ENCODE measurements at places on chromosomes 16 and 17. TPM values are rescaled to one million over a fixed set of nuclear protein-coding genes. Genes with fewer than 3 reads are reported as not detected.

The C16orf86 gene
- total RNA-seq, result 1.6 TPM

- DNase-seq, result no peak
Measured at GRCh38 chr17:11485336-11486100, 112.8 kb upstream of the DNAH9 start.

DNA sequence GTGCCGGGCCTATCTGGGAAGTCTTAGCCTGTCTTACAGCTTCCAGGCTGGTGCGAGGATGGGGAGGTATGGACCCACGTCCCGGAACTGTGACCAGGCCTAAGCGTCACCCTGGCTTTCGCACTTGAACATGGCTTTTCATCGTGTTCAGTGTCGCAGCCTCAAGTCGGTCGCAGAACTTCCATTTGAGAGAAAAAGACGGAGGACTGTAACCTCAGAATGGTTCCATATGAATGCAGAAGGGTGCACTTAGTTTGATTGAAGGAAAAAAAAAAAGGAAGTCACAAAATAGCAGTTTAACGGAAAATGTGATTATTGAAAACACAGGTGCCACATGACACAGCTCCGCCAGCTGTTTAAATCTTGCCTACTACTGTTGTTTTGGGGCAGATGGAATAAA, 30.2 kb upstream of the JPT2 start:
- no peak for DNase-seq

DNA sequence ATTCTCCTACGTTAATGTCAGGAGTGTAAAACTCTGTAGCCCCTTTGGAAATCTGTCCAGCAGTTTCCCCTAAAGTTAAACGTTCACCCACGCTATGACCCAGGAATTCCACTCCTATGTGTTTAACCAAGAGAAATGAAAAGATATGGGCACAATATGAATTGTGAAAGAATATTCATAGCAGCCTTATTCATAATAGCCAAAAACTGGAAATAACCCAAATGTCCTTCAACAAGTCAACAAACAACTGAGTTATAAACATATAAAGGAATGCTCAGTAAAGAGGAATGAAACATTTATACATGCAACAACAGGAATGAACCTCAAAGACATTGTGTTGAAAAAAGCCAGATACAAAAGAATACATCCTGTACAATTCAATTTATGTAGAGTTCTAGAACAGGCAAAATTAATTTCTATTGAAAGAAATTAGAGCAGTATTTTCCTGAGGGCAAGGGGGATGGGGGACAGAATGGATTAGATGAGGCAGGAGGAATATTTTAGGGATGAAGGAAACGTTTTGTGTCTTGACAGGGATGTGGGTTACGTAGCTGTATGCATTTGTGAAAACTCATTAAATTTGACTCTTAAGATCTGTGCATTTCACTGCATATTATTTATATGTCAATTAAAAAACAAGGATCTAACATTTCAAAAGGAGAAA, 286.7 kb upstream of the CDH5 start:
- DNase-seq, result no peak

The KRT36 gene
- not detected for total RNA-seq

The TMEM204 gene
- not detected for total RNA-seq

DNA sequence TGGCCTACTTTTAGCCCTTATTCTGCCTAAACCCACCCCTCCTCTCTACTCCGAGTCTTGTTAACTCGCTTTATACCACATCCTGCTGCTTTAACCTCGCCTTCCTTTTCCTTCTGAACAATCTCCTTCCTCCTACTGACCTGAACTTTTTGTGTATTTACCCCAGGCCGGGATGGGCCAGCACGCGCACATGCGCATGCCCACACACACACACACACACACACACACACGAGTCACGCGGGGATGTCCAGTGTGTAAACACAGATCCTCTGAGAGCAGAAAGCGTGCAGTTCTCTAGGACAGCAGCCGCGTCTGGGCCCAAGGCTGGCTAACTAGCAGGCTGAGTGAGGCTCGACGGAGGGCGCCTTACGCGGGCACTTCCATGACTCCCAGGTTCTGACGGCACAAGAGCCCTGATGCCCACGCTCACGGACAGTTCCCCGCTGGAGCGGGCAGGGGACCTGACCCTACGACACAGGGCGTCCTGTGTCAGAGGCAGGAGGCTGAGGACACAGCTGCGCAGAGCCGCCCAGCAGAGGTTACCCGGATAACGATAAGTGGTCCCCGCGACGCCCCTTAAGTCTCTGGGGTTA, 610 bp downstream of the PIK3R5 start:
- DNase-seq, result no peak

DNA sequence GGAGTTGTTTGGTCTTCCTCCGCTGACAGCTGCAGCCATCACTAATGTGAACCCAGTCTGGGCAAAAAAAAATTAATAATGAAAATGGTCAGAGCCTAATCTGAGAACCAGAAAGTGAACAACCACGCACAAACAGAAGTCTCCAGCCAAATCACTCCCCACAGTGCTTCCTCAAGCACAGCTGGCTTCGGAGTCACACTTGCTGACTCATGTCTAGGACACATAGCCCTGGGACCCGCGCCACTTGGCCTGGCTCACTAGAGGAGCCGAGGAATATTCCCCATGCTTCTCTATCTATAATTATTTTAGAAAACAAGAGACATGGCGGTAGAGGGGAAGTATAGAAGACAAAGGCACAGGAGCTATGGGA, 109.1 kb downstream of the ZFHX3 start:
- peak; percentile 84 for DNase-seq

The PRR15L gene
- total RNA-seq, result not detected

- no peak for DNase-seq
Measured at GRCh38 chr16:2026461-2027023, at the start of gene NHERF2. NHERF2 (plus strand) TSS chr16:2026902; CDS start chr16:2027006, 104 bp downstream.

- DNase-seq, result no peak
Measured at GRCh38 chr16:60407606-60408005, 1628.6 kb downstream of the CDH8 start.

The YPEL2 gene
- total RNA-seq, result 36.2 TPM

The VAT1L gene
- 3.3 TPM for total RNA-seq

The SP6 gene
- total RNA-seq, result 1.3 TPM

The KRT23 gene
- not detected for total RNA-seq

The ABCC11 gene
- total RNA-seq, result 0.29 TPM

The AGRP gene
- total RNA-seq, result not detected

GRCh38 chr17:50043290-50044148, 12.4 kb upstream of the ITGA3 start:
- peak; percentile 50 for DNase-seq

DNA sequence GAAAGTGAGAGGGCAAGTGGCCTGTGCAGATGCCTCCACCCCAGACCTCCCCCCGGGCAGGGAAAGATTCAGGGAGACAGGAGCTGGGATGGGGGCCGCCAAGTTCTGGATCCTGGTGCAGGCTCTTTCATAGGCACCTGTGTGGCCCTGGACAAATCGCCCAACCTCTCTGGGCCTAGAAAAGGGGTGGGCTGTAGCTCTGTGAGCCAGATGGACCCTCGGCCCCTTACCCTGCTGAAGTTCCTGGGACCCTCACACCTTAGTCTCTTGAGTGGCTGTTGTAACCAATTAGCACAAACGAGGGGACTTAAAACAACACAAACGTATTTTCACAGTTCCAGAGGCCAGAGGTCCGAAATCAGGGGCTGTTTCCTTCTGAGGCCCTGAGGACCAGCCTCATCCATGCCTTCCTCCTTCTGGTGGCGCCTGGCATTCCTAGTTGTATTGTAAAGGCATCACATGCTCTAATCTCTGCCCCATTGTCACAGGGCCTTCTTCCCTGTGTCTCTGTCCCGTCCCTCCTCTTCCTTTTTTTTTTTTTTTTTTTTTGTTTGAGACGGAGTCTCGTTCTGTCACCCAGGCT, 352.6 kb downstream of the SEC14L1 start:
- no peak for DNase-seq

DNA sequence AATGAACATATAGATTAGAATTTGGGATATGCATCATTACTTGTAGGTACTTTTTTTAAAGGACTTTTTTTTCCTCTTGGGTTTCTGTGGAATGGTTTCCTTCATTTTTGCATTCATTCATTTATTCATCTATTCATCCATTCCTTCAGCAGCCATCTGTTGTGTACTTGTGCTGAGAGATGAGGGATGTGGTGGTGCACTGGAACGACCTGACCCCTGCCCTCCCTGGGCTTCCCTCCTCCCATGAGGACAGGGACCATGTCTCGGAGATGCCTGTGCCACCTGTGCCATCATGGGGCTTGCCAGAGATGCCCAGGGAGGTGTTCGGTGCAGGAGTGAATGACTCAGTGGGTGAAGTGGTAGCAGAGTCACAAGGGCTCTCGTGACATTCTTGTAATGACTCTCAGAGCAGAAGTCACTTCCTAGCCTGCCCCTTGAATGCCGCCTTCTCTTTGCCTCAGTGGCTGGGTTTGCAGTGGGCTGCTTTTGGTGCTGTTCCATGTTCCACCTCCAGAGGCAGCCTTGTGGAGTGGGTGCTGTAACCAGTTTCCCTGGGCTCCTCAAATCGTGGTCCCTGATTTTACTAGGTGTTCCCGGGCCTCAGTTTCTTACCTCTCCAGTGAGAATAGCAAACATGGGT, 43.9 kb downstream of the CLEC16A start:
- DNase-seq, result no peak

GRCh38 chr17:48229936-48230335, 122.4 kb downstream of the SNX11 start:
- DNase-seq, result no peak

The MYH2 gene
- total RNA-seq, result 0.02 TPM

The CCL7 gene
- total RNA-seq, result not detected

- no peak for DNase-seq
Measured at GRCh38 chr16:78877114-78877655, 723.4 kb downstream of the MAF start.

The COQ9 gene
- total RNA-seq, result 29.1 TPM

- no peak for DNase-seq
Measured at GRCh38 chr17:9432134-9432885, 143.3 kb downstream of the STX8 start.

The NTN1 gene
- total RNA-seq, result 8.6 TPM

GRCh38 chr17:4420692-4421131, 13.0 kb upstream of the SPNS3 start:
- peak; percentile 28 for DNase-seq

DNA sequence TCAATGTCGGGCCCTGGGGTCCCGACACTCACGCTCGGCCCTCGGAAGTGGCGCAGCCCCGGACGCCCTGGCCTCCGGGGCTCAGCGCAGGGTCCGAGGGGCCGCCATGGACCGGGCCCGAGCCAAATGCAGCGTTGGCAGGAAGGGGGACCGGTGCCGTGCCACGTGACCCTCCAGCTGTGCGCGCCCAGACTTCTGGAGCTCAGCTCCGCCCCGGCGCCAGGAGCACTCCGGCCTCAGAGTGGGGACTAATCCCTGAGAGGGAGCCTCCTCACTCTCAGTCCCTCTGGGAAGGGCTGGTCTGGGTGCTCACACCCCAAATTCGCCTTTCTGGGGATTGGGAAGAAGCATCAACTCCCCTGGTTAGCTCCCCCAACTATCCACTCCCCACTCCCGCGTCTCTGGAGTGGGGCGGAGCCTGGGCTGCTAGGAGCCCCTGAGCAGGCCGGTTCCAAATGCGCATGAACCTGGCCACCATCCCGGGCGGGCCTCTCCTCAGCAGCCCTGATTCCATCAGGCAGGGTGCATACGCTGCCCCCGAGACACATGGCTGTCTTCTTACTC, at the start of gene B3GNT9:
TSS of gene B3GNT9 (minus strand) at position 166 of the 564 bp plus-strand sequence. CDS start 513 bp downstream, outside the sequence.
- DNase-seq, result peak; percentile 65

DNA sequence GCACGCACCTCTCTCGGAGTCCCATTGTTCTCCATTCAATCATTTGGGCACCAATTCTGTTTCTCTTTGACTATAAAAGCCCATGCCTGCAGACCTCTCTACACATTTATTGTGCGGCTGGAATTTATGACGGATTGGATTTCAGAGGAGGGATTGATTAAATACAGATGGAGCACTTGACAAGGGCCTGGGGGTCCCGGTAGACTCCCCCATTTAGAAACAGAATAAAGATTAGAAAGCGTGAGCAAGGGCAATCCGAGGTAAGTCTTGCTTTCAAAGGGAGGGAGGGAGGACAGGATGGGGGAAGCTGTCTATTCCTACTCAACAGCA, 15.1 kb upstream of the PITPNM3 start:
- DNase-seq, result no peak

DNA sequence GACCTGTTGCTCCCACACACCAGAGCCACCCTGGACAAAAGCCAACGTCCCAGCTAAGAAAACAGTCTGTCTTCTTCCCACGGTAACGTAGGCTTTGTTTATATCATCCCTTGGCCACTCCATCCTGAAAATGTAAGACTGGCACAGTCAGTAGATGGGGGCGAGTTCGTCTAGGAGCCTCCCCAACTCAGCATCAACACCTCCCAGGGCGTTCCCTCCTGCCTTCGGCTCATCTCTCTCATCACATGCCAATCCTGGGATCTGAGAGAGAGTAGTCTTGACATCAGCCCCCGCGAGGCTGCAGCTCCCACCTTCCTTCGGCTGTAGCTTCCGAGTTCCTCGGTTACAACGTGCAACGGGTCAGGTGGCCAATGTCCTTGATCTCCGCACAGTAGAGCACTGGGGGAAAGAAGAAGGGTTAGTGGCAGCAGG, 894 bp downstream of the RNF227 start:
- peak; percentile 32 for DNase-seq

GRCh38 chr17:7322520-7323194, 6.5 kb downstream of the NEURL4 start:
- DNase-seq, result no peak

- peak; percentile 19 for DNase-seq
Measured at GRCh38 chr17:61485067-61485775, 33.0 kb downstream of the TBX4 start.

- no peak for DNase-seq
Measured at GRCh38 chr16:23857256-23857880, 21.6 kb downstream of the PRKCB start.

- DNase-seq, result no peak
Measured at GRCh38 chr17:45135978-45136791, 698 bp downstream of the ACBD4 start.

DNA sequence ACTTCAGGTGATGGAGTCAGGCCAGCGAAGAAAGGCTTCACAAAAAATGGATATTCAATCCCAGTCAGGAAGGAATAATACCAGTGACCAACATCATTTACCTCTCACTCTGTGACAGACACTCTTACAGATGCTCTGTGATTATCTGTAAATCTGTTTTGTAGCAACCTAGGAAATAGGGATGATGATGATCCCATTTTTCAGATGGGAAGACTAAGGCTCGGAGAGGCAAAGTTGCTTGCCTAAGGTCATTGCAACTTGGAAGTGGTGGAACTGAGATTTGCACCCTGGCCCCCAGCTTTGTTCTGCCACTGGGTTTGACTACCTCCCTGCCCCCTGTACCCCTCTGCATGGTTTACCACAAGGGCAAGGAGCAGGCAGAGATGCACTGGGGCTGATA, 14.1 kb upstream of the WSCD1 start:
- no peak for DNase-seq

All from astrocyte (in vitro differentiated cells and primary cell).